MV-4-11 (cell line): ENCODE measurements at places on chromosomes 3 and 15.

GRCh38 chr3:194687638-194688199 lies 2.0 kb downstream of the FAM43A start:
- DNase-seq: peak; percentile 34

DNA sequence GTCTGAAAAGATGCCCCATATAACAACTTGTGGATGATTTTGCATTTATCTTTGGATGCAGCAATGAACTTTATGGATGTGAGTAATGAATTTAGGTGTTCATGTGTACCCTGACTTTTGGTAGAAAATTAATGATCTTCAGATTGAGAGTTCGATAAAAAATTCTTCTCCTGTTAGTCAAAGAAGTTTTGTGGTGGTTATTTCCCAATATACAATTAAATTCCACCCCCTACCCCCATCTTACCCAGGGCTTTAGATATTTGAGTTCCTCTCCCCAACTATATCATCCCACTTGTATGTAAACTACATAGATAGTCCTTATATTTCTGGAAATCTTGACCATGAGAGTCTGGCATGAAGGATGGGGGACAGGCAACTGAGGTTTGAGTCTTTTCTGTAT lies 126.1 kb upstream of the ALDH1A3 start:
- DNase-seq: no peak

DNA sequence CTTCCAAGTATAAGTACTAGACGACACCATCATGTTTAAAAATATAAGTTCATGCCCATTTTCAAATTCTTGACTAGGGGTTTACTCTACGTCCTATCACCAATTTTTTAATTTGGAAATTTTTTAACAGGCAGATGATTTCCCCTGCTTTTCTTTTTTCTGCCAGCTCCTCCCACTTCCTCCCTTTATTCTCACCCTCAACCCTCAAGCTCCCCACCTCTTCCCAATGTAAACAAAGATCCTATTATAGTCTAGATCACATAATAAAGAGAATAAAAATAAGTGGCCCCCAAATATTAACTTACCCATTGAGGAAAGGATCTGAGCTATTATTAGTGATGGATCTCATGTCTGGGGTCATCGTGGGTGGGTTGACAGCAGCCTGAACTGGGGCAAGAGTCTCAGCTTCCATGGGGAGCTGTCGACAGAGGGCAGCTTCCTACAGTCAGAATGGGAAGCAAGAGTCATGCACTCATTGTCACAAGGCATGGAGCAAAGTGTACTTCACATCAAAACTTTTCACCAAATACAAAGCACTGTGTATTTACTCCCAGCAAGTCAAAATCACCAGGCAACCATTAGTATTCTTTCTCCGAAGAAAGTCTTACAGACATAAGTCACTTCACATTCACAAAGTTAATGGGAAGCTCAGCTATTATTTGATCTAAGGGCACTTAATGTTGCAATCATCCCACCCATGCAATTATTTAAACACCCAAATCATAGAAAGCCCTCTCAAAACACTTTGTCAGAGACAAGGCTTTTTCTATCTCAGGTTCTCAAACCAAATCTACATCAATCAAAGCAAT lies 53.2 kb downstream of the TM4SF4 start:
- DNase-seq: no peak

DNA sequence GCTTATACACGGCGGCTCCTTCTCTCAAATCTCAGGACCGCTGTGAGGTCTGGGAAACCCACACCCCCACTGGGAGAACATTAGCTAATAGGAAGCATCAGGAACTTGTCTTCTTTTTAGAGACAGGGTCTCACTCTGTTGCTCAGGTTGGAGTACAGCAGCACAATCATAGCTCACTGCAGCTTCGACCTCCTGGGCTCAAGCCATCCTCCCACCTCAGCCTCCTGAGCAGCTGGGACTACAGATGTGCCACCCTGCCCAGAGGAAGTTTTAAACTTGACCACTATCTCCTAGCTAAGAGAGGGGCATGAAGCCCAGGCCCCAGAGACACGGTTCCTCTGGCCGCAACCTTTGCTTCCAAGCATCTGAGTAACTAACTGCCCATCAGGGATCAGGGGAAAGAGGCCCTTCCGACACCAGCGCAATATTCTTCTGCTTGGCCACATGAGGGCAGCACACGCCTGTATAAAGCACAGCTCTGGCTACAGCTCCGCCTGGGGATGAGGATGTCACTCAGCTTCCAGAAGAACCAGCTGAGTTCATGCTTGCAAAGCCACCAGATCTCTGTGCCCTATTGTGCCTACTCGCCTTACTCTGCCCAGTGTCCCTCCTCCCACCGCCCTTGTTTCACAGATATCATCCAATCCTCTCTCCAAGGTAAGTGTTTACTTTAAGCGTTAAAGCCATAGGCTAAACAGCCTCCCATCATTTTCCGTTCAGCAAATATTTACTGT lies 57.6 kb upstream of the SLC6A11 start:
- peak; percentile 66 for DNase-seq

- DNase-seq: no peak
Measured at GRCh38 chr3:28645149-28645548, 296.5 kb upstream of the AZI2 start.

DNA sequence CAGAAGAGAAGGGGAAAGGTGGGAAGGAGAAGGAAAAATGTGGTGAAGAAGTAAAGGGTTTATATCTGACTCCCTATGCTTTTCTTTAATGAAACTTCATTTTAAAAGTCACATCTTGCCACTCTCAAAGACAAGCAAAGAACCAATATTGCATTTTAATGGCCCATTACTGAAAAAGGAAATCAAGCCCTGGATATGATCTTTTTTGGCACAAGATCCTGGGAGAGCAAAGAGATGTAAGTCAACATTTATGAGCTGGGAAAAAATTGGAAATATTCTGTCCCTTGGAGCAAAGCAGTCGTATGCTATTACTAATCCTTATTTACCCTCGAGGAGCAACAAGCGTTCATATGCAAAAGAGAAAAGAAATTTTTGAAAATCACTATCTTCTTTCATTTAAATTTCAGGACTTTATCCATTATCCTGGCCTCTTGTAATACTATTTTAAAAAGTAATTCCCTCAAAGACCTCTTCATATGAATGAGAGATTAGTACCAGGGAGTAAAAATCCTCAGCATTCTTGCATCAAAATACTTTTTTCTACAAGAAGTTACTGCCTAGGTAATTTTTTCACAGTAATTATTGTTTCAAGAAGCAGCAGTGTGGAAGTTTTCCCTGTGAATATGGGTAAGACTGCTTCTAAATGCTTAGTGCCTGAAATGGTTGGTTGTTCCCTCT lies 435.3 kb upstream of the PDZRN3 start:
- DNase-seq: no peak

DNA sequence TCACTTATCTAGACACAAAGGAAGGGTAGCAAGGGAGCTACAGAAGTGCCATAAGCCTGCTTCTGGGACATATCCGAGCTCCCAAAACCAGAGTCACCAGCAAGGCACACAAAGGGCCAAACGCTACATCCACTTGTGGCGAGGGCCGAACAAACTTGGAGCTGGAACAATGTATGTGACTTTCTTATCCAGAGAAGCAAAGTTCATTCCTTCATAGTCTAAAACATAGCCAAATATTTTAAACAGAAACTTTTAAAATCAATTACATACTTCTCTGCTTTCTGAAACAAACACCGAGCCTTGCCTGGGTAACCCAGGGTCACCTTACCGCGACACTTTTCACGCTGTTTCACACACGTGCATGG lies 15.9 kb downstream of the ZXDC start:
- DNase-seq: no peak

GRCh38 chr15:71530116-71530515 lies 280.2 kb upstream of the NR2E3 start:
- no peak for DNase-seq

- DNase-seq: no peak
Measured at GRCh38 chr3:67437789-67438188, 216.6 kb downstream of the SUCLG2 start.

DNA sequence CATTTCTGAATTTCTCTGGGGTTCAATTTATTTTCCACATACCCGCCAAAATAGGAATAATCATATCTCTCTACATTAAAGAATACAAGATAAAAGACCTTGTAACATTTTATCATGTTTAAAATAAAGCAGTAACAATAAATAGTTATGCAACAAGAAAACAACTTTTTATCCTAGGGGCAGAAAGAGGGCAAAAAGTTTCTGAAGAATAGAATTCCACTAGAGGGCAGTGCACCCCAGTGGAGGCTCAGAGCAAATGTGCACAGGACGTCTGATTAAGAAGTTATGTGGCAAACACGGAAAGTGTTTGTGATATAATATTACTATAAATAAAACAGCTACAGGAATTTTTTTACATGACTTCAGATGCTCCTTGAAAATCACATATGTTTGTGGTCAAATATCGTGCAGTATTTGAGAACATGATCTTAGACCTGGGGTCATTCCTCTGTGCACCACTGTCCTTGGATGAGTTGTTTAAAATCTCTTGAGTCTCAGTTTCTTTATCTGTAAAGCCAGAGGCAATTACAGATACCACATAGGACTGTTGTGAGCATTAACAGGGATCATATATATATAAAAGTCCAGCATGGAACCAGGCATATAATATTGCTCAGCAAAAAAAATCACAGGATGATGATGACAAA lies 13.2 kb upstream of the PIK3R4 start:
- DNase-seq: peak; percentile 66

GRCh38 chr3:122355612-122356011 lies 27.4 kb downstream of the MIX23 start:
- DNase-seq: no peak

GRCh38 chr15:67024998-67025368 lies 40.4 kb upstream of the SMAD3 start:
- peak; percentile 23 for DNase-seq

DNA sequence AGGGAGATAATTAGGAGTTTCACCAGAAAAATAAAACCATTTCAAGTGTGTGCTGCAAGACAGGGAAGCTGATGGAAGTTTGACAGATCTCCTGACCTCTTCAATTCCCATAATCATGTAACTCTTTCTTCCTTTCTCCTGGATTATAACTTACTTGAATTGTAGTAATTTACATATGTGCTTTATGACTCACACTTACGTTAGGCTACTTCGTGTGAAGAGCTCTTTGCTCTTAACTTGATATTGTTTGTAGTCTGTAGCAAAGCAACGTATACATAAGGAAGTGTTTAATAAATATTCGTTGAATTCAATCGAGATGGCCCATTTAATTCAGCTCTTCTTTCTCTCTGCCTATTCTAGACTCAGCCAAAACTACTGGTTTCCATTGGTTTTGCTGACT lies 23.5 kb downstream of the ROBO2 start:
- no peak for DNase-seq

- DNase-seq: peak; percentile 30
Measured at GRCh38 chr15:70111203-70112073, 13.7 kb upstream of the TLE3 start.

DNA sequence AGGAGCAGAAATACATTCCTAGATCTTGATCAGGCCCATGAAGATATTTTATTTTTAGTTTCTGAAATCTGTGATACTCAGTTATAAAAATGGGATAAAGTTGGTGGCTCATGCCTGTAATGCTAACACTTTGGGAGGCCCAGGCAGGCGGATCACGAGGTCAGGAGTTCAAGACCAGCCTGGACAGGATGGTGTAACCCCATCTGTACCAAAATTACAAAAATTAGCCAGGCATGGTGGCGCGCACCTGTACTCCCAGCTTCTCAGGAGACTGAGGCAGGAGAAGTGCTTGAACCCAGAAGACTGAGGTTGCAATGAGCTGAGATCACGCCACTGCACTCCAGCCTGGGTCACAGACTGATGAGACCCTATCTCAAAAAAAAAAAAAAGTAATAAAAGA lies 105.5 kb downstream of the IL1RAP start:
- DNase-seq: peak; percentile 15

- DNase-seq: no peak
Measured at GRCh38 chr3:195762249-195762585, 41.4 kb downstream of the MUC20 start.

- no peak for DNase-seq
Measured at GRCh38 chr3:55172913-55173312, 245.1 kb upstream of the LRTM1 start.

DNA sequence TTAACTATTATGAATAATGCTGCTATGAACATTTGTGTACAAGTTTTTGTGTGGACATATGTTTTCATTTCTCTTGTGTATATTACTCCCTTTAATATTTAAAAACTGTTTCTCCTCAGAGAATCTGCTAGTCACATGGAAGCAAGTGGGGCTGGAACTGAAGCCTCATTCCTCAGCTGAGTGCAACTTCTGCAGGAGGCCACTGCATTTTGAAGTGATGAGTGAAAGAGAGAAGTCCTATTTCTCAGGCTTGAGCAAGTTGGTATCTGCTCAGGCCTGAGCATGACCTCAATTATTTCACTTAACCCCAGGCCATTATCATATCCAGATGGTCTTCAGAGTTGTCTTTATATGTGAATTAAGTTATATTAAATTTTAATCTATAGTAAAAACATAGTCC lies 11.5 kb downstream of the TLR9 start:
- no peak for DNase-seq

- no peak for DNase-seq
Measured at GRCh38 chr3:45795882-45796765, at the start of gene SLC6A20. SLC6A20 (minus strand) TSS chr3:45796536; CDS start chr3:45796419, 117 bp downstream.

DNA sequence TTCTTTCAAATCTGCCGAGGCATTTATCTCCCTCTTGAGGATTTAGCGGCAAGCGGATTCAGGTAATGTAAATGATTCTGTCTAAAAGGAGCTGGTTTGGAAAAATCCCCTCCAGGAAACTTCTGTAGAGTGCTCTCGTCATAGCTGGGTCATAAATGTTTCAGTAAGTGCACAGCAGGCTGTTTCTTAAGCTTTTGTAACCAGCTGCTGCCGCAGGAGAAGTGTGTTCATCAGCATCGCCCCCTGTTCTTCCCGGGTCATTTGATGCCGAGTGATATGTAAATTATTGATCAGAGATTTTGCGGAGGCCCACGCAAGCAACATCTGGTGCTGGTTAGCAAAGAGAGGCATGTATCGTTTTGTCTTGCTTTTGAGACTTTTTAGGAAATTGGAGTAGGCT lies 53.1 kb downstream of the DNASE1L3 start:
- no peak for DNase-seq

GRCh38 chr3:183664913-183665381 lies 29.5 kb downstream of the KLHL24 start:
- no peak for DNase-seq

DNA sequence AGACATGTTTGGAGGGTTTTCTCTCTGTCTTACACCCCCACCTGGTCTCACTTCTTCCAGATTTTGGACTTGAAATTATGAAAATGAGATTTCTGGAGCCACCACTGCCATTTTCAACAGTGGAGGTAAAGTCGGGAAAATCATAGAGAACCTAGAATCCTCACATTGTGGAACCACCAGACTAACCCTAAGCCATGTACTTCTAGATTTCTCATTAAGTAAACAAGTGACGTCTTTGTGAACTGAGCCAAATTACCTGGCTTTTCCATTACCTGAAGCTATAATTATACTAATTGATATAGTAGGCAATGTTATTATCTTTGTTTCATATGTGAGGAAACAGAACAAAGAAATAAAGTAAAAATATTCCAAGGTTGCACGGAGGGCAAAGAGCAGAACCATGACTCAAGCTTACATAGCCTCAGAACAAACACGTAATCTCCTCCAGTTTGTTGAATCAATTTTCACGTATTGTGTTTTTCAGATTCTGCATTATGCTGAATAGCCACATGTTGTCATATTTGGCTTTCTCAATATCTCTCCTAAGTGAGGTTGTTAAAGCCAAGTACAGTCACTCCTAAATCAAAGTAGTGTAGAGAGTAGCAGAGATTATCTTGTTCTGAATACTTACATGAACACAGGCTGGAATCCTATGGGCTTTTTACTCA lies 101.3 kb upstream of the CMC1 start:
- DNase-seq: no peak

GRCh38 chr3:14803981-14804834 lies 14.6 kb upstream of the FGD5 start:
- no peak for DNase-seq

- DNase-seq: no peak
Measured at GRCh38 chr15:93362203-93362602, 273.2 kb upstream of the RGMA start.
